ENCODE measurements at places on chromosomes 6 and 20. TPM values are rescaled to one million over a fixed set of nuclear protein-coding genes. Genes with fewer than 3 reads are reported as not detected.

HEY2 gene
- 0.46 TPM for total RNA-seq

FOXA2 gene
- not detected for total RNA-seq

IPCEF1 gene
- total RNA-seq = under 0.01 TPM

SMOC2 gene
- total RNA-seq = not detected

TNFAIP3 gene
- total RNA-seq = 4.8 TPM

DPPA5 gene
- not detected for total RNA-seq

PROCR gene
- 561 TPM for total RNA-seq

ERVFRD-1 gene
- total RNA-seq = not detected

PLA2G7 gene
- not detected for total RNA-seq

C6orf15 gene
- total RNA-seq = not detected

PPP1R16B gene
- 144 TPM for total RNA-seq

PSORS1C2 gene
- total RNA-seq = not detected

CASP8AP2 gene
- 12.8 TPM for total RNA-seq

PDYN gene
- not detected for total RNA-seq

CD40 gene
- total RNA-seq = 12.7 TPM

PPP1R14C gene
- total RNA-seq = 0.04 TPM

RBPJL gene
- not detected for total RNA-seq

RWDD2A gene
- total RNA-seq = 4.6 TPM

CAP2 gene
- total RNA-seq = 15.8 TPM

AGPAT4 gene
- 6.1 TPM for total RNA-seq

RPS6KA2 gene
- total RNA-seq = 120 TPM

TRIM31 gene
- not detected for total RNA-seq

RNF39 gene
- not detected for total RNA-seq

FAM217A gene
- not detected for total RNA-seq

ELOVL2 gene
- not detected for total RNA-seq

Measured in pulmonary artery endothelial cell (primary cell).